ENCODE measurements at places on chromosomes 2 and 18. TPM values are rescaled to one million over a fixed set of nuclear protein-coding genes. Genes with fewer than 3 reads are reported as not detected.
A peak's percentile ranks its signal among the peaks of the same experiment; 100 is the strongest.

Gene ALS2
- 21.9 TPM for total RNA-seq

Gene ARHGAP15
- not detected for total RNA-seq

GRCh38 chr2:135709992-135710391, 31.7 kb upstream of the UBXN4 start:
- peak; percentile 28 for DNase-seq

GRCh38 chr18:57743008-57743407, 60.1 kb downstream of the ATP8B1 start:
- DNase-seq: peak; percentile 45

DNA sequence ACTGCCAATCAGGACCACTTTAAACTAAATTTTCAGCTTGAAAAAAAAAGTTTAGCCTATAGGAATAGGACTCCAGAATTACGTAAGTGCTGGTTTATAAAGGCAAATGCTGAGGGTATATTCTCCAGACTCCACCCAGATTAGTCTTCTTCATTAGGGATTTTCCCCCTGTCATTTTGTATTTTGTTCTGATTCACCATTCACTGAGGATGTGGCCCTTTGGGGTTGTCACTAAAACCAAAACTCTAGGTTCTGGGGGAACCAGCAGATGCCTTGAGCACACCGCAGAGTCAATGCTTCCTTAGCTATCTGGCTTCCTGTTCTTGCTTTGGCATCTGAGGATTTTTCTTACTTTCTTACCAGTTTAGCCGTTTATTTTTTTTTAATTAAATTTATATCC, 10.5 kb downstream of the SCYGR4 start:
- no peak for DNase-seq

- no peak for DNase-seq
Observed at GRCh38 chr2:221588306-221588985, 16.3 kb upstream of the EPHA4 start.

DNA sequence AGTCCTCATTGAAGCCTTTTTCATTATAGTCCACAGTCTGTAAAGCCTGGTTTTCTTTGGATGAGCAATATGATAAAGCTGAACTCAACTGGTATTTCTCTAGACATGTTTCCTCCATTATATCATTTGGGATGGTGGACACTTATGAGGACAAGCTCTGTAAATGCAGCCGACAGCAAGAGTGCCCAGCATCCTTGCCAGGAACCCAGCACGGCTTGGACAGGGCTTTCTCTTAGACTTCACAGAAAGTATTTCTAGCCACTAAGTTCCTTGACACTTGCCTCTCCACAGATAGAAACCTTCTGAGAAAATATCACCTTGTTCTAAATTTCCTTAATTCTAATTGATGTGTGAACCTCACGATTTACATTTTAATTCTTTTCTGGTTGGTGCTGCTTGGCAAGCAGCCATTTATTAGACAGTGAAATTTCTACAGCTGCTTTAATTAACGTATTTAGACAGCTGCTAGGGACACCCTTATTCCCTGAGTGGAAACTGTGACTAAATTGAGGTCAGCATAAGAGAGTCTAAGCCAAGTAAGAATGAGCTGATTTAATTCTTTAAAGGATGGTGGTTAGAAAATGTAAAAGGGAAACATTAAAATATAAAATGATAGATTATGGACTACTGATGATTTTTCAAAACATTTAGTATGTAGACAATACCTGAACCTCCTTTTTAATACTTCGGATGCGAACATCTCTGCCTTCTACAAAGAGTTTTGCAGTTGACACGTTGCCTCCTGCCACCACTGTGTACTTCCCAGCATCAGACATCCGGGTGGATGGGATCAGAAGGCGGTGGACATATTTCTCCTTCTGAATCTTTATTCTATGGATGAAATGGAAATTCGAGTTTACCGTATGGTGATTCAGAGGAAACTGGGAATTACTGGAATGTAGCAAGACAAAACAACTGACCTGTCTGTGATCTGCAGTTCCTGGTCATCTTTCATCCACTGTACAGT, 39.8 kb downstream of the TTN start:
- no peak for DNase-seq

GRCh38 chr18:60686142-60686541, 313.6 kb upstream of the MC4R start:
- no peak for DNase-seq

- no peak for DNase-seq
Observed at GRCh38 chr2:118806797-118807667, 40.4 kb downstream of the EN1 start.

GRCh38 chr2:199378948-199379650, 78.6 kb downstream of the SATB2 start:
- peak; percentile 68 for DNase-seq

DNA sequence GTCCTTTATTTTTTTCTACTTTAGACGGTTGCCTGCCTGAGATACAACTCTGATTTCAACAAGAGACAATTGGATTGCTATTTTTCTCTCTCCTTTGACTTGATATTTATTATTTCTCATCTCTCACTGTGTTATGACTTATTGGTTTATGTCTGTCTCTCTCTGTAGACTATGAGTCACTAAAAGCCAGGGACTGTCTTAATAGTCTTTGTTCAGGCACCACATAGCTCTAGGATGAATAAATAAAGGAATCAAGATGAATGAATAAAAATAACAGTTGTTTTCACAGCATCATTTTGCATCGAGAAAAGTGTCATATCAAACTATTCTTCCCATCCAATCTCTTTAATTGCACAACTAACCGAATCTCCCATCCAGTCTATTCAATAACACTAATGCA, 31.4 kb upstream of the CD28 start:
- DNase-seq: no peak
